ENCODE measurements at places on chromosomes 13 and 19. TPM values are rescaled to one million over a fixed set of nuclear protein-coding genes. Genes with fewer than 3 reads are reported as not detected.

MCF2L gene
- total RNA-seq, result 11.5 TPM

NKPD1 gene
- 0.11 TPM for total RNA-seq

CGB1 gene
- not detected for total RNA-seq

ACP7 gene
- total RNA-seq, result not detected

PRRG2 gene
- total RNA-seq, result 9.0 TPM

GIPC3 gene
- total RNA-seq, result 1.2 TPM

KLK1 gene
- not detected for total RNA-seq

DHDH gene
- not detected for total RNA-seq

SOHLH2 gene
- total RNA-seq, result 0.11 TPM

ZNF99 gene
- not detected for total RNA-seq

CRB3 gene
- not detected for total RNA-seq

ZSCAN5B gene
- total RNA-seq, result 0.11 TPM

WDR88 gene
- total RNA-seq, result under 0.01 TPM

NLRP5 gene
- total RNA-seq, result not detected

TEKTIP1 gene
- total RNA-seq, result not detected
